Eye (tissue), 1 donor: ENCODE measurements at places on chromosomes 4 and X.

DNA sequence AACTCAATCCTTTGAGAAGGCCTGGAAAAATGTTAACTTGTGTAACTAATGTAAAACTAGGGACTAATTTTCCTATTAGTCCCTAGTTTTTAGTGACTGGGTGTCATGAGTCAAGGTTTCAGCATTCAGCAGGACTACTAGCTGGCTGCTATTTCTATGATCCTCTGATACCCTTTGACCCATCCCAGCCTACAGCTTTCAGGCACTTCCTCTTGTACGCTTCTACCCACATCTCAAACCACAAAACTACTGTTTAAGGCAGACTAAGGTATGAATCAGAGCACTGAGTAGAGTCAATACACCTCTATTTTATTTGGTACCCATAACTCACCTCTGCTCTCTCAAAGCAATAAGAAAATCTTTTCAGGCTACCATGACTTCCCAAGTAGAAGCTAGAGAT, 809.6 kb downstream of the PDHA2 start:
- no peak for DNase-seq

DNA sequence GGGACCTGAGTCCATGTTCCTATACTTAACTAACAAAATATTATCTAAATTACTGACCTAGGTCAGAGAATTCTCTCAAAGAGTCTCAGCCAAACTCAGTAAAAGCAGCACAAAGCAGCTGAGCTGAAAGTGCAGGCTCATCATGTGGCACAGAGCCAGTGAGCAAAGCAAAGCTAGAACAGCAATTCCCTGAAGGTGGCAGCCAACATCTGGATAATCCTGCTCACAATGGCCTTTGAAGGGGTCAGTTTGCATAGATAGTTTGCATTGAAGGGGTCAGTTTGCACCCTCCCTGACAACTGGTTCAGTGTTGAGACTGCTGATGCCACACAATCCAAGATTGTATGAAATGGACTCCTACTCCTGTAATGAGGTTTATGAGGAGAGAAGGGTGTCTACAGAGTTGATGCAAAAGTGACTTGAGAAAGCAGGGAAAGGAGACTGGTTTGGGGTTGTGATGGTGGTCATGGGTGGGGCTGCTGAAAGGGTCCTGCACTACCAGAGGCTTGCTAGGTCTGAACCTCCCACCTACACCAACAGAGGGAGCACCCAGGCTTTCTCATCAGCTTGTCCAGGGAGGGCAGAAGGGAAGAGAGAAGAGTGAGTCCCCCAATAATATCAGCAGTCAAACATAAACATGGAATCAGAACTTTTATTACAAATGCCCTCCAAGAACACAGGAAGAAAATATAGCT, 39.7 kb downstream of the TRIM61 start:
- DNase-seq = peak; percentile 30

- DNase-seq = peak; percentile 55
These were observed at the start of gene ZAR1 for GRCh38 chr4:48490012-48490679. Gene ZAR1 (plus strand): TSS chr4:48490252. CDS start chr4:48490292, 40 bp downstream.

- DNase-seq = no peak
These were observed 380.7 kb downstream of the ADGRL3 start for GRCh38 chr4:61580721-61581377.

- no peak for DNase-seq
These were observed 434.1 kb downstream of the ANKRD50 start for GRCh38 chr4:124278477-124278876.

DNA sequence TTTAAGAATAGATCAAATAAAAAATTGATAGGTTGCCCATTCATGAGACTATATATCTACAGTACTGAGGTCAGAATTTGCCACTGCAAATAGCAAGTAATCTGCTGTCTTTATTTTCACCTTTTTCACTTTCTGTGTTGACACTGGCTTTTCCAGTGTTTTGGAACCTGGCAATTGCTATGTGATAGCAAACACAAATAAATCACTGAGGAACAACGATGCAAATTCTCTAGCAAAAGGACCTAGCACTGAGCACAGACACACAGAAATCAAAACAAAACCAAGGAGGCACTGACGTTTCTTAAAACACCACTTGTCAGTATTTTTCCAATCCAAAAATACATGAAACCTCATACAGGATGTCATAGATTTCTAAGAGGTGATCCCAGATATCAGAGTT, 210.7 kb downstream of the DHX15 start:
- no peak for DNase-seq

DNA sequence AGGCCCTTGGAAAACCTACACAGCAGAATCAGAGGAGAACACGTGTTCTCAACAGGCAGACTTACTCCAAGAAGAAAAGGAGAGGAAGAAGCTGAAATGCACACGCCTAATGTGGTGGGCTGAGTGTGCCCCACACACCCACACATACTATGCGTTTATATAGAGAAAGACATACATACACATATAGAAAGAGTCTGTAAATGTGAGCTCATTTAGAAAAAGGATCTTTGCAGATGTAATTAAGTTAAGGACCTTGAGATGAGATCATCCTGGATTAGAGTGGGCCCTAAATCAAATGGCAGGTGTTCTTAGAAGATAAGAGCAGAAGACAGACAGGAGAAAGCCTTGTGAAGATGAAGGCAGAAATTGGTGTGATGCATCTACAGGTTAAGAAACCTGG, 87.2 kb upstream of the KLF3 start:
- no peak for DNase-seq

- no peak for DNase-seq
These were observed 151.4 kb downstream of the ZNF518B start for GRCh38 chr4:10305816-10306215.

DNA sequence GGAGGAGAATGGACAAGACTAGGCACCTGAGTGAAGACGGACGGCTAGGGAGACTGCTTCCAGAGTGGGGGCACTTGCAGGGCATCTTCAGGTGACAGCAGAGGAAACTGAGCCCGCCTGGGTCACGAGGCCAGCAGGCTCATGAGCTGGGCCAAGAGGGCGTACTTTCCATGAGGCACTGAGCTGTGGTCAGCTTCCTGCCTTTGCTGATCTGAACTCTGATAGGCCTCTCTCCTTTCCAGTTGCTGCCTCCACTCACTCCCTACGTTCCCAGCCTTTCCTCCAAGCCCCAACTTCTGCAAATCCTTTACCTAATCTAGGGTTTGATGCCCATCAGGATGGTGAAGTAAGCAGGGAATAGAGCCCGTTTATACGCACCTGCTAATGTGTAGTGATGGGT, 1.4 kb upstream of the L1CAM start:
- no peak for DNase-seq

GRCh38 chr4:104559502-104559901, 64.8 kb upstream of the CXXC4 start:
- DNase-seq = no peak

- DNase-seq = peak; percentile 87
These were observed 390.7 kb downstream of the MAPK10 start for GRCh38 chr4:85968945-85969819.

GRCh38 chrX:3962511-3963311, 249.3 kb upstream of the PRKX start:
- DNase-seq = peak; percentile 80

GRCh38 chr4:153759407-153760316, at the start of gene RNF175:
Gene RNF175 (minus strand): TSS chr4:153760024. CDS start chr4:153759862, 162 bp downstream.
- peak; percentile 82 for DNase-seq

GRCh38 chr4:3210467-3210866, 38.5 kb upstream of the MSANTD1 start:
- no peak for DNase-seq

DNA sequence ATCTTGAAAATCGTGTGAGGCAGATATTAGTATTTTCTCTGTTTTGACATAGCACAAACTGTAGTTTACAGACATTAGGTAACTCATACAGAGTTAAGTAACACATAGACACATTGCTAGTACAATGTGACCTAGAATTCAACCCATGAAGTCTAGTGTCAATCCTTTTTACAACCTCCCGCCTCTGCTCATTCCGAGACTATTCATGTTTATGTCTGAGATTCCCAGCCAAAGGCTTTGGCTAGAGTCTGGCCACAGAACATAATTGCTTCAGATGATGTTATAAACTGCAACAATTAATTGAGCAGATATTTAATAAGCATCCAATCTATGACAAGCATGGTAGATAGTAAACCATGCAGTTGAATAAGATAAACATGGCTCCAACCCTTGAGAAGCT, 841.0 kb downstream of the STIM2 start:
- no peak for DNase-seq

DNA sequence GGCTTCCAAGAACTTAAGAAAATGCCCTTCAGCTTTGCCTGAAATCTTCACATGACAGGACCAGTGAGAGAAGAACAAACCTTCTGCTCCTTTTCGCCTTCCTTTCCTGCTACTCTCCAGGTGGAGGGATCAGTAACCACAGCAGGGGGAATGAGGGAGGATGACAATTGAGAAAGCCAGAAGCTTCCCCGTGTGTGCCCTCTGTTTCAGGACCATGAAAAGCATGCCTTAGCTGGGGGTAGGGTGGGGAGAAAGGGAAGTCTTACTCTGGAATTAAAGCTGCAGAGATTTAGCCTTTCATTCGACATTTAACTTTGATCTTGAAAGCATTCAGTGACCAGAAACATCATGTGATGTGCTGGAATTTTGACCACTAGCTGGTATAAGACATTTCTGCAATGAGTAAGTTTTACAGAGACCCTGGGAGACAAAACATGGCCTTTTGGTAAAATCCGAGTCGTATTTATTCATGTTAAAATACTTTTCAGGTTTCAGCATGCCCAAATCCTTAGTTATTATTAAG, 10.6 kb upstream of the PUDP start:
- no peak for DNase-seq

GRCh38 chr4:16579866-16580265, 318.6 kb downstream of the LDB2 start:
- DNase-seq = no peak

DNA sequence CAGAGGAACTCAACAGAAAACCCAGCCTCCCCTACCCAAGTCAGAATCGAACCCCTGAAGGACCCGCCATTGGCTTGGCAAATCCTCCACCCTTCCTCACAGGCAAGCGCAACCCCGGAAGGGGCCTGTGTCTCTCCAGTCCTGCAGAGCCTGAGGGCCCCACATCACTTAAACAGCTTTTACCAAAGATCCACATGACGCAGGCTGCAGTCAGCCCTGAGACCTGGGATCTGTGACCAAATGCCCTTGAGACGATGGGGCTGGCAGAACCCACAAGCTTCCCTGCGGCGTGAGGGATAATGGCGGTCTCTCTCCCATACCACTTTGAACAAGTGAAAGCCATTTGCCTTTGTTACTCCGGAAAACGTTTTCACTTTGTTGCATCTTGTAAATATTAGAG, 54.9 kb downstream of the ACOX3 start:
- peak; percentile 49 for DNase-seq

GRCh38 chrX:155592981-155593380, 19.8 kb downstream of the TMLHE start:
- no peak for DNase-seq

DNA sequence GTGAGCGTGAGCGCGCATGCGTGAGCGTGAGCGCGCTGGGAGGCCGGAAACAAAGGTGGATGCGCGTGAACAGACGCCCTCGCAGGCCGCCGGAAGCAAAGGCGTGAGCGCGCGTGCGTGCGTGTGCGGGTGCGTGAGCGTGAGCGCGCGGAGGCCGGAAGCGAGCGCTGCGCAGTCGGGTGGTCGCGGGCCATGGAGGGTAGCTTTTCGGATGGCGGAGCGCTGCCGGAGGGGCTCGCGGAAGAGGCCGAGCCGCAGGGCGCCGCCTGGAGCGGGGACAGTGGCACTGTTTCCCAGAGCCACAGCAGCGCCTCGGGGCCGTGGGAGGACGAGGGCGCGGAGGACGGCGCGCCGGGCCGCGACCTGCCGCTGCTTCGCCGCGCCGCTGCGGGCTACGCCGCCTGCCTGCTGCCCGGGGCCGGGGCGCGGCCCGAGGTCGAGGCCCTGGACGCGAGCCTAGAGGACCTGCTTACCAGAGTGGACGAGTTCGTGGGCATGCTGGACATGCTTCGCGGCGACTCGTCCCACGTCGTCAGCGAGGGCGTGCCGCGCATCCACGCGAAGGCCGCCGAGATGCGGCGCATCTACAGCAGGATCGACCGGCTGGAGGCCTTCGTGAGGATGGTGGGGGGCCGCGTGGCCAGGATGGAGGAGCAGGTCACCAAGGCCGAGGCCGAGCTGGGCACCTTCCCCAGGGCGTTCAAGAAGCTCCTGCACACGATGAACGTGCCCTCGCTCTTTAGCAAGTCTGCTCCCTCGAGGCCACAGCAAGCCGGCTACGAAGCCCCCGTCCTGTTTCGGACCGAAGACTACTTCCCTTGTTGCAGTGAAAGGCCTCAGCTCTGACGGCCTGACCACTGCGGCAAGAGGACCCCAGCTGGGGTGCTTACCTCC, at the start of gene BLOC1S4:
BLOC1S4 (plus strand) TSS at position 157 of the 894 bp plus-strand sequence; CDS start at position 193, 36 bp downstream.
- peak; percentile 96 for DNase-seq

DNA sequence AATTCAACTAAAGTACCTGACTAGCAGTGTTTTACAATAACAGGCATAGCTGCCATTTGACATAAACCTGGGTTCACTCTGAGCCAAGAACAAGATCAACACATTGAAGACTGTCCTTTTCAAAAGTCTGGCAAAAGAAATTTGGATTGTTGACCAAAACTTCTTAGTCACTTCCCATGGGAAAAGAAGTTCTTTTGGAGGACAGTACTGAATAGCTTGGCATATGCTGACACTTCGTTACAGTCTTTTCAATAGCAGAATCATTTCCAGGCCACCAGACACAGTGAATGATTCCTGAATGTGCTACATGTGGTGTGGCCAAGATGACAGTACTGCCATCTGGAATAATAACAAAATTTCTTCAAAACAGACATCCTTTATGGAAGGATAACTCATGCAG, 560.3 kb downstream of the GRID2 start:
- peak; percentile 88 for DNase-seq

DNA sequence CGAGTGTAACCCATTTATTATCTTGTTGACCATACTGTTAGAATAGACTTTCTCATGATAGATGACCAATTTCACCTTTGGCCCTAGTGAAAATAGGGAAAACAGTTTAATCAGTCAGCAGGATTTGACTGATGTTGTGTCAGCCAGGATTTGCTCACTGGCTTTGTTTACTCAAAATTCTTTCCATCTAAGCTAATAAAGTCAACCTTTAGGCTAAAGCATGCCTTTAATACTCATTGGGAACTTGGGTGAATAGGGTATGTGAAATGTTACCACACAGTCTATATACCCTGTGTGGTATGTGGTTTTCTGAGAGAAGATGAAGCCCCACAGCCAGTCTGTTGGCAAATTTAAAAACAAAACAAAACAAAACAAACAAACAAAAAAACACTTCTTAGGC, 18.7 kb upstream of the SPANXB1 start:
- no peak for DNase-seq

GRCh38 chrX:107118322-107119147, at the start of gene RBM41:
Gene RBM41 (minus strand): TSS chrX:107118822. CDS start chrX:107118773, 49 bp downstream.
- DNase-seq = peak; percentile 88

GRCh38 chrX:153767674-153768055, 3.6 kb downstream of the PLXNB3 start:
- no peak for DNase-seq

DNA sequence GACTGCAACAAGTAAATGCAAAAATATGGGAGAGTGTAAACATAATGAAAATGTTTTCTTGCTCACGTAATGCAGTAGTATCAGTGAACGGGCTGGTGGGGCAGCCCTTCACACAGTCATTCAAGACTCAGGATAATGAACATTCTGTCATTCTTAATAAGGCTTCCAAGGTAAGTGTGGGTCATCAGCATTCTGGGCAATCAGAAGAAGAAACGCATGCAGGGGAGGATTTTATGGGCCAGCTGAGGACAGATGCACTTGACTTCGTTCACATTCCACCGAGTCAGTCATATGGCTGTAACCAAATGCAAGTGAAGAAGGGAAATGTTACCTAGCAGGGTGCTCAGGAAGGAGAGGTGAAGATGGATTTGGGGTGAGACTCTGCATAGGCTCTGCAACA, 68.0 kb upstream of the MAP9 start:
- no peak for DNase-seq
